ENCODE measurements at places on chromosomes 16 and 17.
A peak's percentile ranks its signal among the peaks of the same experiment; 100 is the strongest.

GRCh38 chr16:31327646-31328225 lies 27.2 kb upstream of the ITGAX start:
- no peak for DNase-seq

DNA sequence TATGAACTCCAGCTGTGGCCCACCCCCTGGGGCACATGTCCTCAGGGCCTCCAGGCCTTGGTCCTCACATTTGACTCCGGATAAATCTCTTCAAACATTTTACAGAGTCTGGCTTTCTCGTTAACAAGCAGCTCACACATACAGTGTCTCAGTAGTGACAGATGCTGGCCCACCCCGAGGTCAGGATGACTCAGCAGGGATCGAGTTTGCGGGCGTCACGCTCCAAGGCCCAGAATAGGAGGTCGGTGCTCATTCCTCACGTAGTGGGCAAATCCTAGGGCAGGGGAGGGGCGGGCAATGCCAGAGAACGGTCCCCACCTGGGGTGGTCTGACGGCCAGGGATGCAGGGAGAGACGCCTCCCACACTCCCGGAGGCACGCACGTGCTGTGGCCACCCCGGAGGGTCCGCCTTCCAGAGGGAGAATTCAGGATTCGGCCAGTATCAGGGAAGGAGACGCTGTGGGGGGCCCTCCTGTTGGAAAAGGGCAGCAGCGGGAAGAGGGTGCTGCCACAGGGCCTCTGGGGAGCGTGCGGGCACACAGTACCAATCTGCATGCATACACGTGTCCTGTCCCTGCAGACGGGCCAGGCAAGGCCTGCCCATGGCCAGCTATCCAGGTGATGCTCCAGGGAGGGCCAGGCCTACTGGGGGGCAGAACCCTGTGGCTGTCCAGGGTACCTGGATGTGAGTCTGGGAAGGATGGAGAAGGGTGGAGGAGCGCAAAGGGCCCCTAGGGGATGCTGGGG lies 8.6 kb downstream of the SLC7A5 start:
- DNase-seq = peak; percentile 62

- DNase-seq = no peak
Measured at GRCh38 chr16:85389679-85390470, 223.2 kb upstream of the GSE1 start.

- DNase-seq = no peak
Measured at GRCh38 chr17:41870627-41871026, 5.4 kb upstream of the KLHL11 start.

DNA sequence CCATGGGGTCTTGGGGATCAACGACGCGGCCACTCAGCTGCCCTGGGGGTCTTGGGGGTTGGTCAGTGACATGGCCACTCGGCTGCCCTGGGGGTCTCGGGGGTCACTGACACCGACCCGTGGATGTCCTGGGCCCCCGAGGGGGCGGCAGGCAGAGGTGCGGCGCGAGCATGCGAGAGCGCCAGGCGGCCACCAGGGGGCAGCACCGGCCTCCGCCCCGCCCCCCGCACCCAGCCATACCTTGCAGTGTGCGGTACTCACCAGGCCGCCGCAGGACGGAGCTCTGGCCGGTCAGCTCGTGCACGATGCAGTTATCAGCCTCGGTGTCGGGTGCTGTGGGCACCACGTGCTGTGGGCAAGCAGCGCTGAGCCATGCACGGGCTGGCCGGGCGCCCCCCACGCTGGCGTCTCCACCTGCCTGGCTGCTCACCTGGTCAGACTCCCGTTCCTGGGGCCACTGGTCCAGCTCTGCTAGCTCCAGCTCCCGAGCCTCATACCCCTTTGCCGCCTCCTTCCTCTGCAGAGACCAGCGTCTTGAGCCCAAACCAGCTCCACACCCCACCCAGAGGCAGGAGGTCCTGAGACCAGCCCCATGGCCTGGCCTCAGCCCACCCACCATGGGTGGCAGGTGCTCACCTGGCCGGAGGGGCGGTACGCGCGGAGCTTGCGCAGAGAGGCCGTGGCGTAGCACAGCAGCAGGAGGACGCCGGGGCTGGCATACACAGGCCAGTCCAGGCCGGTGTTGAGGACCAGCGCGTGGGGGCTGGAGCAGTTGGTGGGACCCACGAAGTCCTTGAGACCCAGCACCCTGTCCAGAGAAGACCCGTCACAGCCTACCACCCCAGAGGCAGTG lies 31.2 kb downstream of the CTU2 start:
- peak; percentile 63 for DNase-seq

DNA sequence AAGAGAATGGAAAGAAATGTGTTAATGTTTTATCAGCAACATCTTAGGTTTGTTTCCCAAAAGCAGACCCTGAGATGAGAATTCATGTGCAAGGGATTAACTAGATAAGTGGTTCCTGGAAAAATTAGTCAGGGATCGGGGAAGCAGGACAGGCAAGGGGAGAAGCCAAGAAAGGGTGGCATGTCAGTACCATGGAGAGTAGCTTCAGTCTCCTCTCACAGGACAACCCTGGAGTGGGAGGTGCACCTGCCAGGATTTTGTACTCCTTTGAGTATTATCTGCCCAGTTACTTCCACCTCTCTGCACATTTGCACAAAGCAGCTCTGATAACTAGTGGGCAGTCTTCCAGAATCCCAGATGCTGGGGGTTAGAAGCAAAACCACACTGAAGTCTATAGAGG lies 117.0 kb downstream of the RGS9 start:
- DNase-seq = peak; percentile 27

DNA sequence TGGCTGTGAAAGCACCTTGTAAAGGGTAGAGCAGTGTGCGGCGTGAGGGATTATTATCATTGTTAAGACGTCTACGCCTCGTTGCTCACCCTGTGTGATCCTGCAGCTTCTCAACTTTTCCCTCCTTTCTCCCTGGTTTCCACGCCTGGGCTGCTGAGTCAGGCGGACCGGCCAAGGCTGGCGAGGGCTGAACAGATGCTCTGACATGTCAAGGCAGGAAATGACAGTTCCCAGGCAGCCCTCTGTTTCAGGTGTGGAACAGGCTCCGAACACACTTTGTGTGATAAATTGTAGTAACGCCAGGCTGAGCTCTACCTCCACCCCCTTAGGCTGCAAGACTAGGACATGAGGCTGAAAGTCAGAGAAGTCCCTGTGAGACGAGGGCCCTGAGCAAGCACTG lies 46.0 kb upstream of the TBX2 start:
- no peak for DNase-seq

- DNase-seq = no peak
Measured at GRCh38 chr16:26645614-26646013, 421.1 kb upstream of the C16orf82 start.

- DNase-seq = peak; percentile 7
Measured at GRCh38 chr17:31074772-31075555, 19.8 kb upstream of the NF1 start.

DNA sequence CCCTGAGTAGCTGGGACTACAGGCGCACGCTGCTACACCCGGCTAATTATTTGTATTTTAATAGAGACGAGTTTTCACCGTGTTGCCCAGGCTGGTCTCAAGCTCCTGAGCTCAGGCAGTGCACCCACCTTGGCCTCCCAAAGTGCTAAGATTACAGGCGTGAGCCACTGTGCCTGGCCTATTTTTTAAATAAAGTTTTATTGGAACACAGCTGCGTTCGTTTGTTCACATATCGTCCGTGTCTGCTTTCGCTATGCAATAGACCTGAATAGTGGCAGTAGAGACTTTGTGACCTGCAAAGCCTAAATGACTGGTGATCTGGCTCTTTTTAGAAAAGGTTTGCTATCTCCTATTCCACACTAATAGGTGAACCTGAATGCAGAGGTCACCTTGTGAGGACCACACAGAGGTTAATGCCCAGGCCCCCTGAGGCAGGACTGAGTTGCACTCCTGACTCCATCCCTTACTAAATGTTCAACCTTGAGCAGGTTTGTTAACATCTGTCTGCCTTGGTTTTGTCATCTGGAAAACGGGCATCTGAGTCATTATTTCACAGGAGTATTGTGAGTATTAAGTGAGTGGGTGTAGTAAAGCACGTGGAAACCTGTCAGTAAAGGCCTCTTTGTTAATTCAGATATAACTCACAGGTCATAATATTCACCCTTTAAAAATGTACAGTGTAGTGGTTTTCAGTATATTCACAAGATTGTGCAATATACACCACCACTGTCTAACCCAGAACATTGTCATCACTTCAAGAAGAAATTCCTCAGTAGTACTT lies 157.5 kb upstream of the CACNG5 start:
- peak; percentile 95 for DNase-seq

- DNase-seq = peak; percentile 97
Measured at GRCh38 chr16:67268136-67268579, 11.2 kb upstream of the PLEKHG4 start.

DNA sequence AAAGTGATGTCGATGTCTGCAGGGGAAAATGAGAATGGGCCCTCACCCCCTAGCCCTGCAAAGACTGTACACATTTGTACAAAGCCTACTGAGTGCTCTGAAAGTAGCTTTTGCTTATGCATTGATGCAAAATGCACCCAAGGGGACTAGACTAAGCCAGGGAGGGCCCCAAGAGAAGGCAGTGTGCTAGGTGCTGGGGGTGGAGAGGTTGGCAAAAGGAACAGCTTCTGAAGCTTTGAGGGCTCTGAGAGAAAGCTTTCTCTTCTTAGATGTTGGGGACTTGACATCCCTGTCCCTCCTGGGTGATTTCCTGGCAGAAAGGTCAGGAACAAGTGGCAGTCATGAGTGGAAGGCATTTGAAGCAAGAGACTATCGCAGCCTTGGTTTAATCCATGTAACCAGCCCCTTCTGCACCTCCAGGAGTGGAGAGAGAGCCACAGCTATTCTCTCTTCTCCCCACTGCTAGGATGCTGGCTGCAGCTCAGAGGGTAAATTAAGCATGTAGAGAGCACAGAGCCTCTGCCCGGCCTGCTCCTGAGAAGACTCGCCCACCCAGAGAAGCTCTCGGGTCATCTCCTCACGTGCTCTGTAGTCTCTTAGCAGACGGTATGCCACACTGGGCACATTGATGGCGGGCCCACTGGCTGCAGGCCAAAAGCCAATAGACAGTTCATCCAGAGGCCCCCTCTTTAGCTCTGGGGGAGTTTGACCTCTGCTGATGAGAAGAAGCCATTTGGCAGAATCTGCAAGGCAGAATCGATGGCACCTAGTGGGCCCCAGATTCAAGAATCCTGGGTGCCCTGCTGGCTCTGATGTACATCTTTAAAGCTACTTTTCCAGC lies 221.4 kb downstream of the MSI2 start:
- no peak for DNase-seq

DNA sequence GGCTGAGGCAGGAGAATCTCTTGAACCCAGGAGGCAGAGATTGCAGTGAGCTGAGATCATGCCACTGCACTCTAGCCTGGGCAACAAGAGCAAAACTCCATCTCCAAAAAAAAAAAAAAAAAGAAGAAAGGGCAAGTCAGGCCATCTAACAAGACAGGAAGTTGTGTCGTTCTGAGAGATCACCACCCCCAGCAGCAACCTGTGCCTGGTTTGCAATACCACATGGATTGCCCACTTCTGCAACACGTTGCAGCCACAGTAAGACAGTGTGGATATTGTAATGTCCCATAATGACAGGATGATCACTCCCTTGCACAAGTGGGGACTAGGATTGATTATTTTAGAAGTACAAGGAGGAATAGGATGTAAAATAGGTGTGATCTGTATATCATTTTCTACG lies 3.4 kb upstream of the KRTAP2-4 start:
- no peak for DNase-seq

GRCh38 chr16:19882186-19882585 lies 2.5 kb downstream of the GPRC5B start:
- no peak for DNase-seq

- DNase-seq = no peak
Measured at GRCh38 chr17:32634167-32634566, 147.4 kb downstream of the CDK5R1 start.

GRCh38 chr16:67179421-67180080 lies 4.2 kb downstream of the MATCAP1 start:
- no peak for DNase-seq

DNA sequence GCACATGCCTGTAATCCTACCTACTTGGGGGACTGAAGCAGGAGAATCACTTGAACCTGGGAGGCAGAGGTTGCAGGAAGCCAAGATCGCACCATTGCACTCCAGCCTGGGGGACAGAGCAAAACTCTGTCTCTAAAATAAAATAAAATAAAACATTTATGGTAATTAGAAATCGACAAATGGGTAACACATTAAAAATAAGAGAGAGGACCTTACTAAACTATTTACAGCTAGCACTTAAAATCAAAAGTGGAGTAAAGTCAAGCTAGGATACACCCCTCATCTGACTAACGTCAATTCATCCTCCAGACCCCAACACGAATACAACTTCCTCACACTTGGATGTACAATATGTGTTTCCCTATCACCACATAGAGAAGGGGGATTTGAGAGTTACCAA lies 27.8 kb upstream of the RHOT1 start:
- DNase-seq = no peak

DNA sequence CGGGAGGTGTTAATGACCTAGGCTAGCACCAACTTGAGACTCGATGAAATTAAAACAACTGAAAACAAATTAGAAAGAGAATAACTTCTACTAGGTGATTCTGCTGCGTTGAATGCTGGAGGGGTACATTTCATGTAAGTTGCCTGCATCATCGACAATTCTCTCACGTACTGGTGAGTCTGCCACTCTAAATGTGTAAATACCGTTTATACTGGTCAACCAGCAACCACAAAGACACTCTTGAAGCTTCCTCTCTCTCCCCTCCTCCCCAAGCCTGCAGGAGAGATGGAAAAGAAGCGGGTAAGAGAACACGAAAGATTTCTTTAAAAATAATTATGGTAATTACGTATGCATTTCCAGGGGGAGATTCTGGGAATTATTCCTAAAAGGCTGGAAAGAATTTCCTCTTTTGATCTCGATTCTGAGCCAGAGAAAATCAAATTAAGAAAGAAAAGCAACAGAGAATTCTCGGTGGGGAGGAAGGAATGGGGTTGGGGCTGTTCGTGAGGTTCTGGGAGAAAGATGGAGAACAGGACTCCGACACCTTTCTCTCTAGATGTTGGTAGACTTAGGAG lies 68.6 kb upstream of the MRTFB start:
- no peak for DNase-seq

- peak; percentile 92 for DNase-seq
Measured at GRCh38 chr16:10971560-10971961, 27.2 kb downstream of the CLEC16A start.

GRCh38 chr16:88685156-88686061 lies 898 bp downstream of the SNAI3 start:
- DNase-seq = peak; percentile 59

- no peak for DNase-seq
Measured at GRCh38 chr17:607361-608147, 107.1 kb downstream of the VPS53 start.

GRCh38 chr17:73151916-73152632 lies 12.7 kb upstream of the SSTR2 start:
- DNase-seq = no peak

DNA sequence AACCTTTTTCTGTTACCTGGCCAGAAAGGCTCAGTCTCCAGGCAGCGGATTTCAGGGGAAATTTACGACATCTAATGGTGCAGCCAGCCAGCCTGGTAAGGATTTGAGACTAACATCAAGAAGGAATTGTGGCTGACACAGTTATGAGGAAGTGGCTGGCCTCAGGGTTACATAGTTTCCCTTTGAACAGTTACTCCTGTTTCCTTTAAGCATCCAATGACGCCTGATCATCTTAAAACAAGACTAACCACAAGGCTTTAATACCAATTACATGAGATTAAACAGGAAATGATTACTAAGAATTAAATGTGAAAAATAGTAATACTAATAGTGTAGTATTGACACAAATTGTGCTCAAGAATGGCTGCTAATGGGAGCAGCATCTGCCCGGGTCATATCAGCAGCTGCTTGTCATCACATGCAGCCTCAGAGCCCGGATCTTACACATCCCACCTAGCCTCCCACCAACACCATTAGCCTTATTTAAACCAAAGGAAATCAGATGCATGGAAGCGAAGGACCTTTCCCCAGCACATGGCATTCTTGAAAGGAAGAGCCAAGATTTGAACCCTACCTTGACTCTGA lies 431.8 kb downstream of the PMP22 start:
- peak; percentile 72 for DNase-seq
